ENCODE measurements at places on chromosomes 1 and 21.
A peak's percentile ranks its signal among the peaks of the same experiment; 100 is the strongest.

DNA sequence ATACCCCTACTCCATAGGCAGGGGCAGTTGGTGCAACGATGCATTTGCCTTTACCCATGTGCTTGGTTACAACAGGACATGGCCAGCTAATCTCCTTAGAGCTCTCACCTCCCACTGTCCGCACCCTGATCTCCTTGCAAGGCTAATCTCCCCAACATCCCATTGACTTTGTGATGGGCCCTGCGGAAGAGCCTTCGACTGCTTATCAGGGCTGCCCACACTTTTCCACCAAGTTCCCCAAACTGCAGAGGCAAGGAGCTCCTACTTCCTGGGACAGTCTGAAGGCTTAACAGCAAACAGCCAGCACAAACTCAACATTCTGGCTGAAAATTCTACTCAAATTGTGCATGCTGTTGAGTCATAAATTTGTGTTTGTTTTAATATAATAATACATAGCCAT is 36.0 kb downstream of the C1orf94 start:
- no peak for DNase-seq

- no peak for DNase-seq
Observed at GRCh38 chr1:199837321-199837720, 190.2 kb upstream of the NR5A2 start.

DNA sequence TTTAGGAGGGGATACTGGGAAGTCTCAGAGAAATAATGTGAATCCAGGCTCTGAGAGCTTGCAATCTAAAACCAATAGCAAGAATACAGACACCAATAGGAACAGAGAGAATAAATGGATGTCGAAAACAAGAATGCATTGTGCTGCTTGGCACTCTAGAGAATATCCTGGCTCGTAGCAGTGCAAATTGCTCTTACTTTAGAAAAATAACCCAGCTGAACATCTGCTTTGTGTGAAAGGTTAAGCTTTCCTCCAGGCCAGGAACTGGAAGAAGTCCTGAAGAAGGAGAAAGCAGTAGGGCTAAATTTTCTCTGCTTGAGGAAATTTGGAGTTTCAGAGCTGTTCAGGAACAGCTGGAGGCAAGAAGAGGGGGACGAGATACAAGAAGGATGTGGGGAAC is 382.3 kb downstream of the HHIPL2 start:
- no peak for DNase-seq

GRCh38 chr1:186220067-186220466 is 155.0 kb downstream of the TPR start:
- no peak for DNase-seq

DNA sequence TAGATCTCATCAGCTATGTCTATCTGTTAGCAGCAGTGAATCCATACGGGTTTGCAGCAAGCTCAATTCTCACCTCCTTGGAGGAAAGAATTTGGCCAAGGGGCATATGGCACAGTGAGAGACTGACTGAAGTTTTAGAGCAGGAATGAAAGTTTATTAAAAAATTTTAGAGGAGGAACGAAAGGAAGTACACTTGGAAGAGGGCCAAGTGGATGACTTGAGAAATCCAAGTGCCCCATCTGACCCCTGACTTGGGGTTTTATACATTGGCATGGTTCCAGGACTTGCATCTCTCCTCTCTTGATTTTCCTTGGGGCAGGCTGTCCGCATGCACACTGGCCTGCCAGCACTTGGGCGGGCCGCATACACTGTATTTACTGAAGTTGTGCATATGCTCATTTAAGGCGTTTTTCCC is 9.2 kb upstream of the OSBPL9 start:
- DNase-seq, result no peak

GRCh38 chr21:44425895-44426662 is 29.2 kb upstream of the LRRC3 start:
- no peak for DNase-seq

DNA sequence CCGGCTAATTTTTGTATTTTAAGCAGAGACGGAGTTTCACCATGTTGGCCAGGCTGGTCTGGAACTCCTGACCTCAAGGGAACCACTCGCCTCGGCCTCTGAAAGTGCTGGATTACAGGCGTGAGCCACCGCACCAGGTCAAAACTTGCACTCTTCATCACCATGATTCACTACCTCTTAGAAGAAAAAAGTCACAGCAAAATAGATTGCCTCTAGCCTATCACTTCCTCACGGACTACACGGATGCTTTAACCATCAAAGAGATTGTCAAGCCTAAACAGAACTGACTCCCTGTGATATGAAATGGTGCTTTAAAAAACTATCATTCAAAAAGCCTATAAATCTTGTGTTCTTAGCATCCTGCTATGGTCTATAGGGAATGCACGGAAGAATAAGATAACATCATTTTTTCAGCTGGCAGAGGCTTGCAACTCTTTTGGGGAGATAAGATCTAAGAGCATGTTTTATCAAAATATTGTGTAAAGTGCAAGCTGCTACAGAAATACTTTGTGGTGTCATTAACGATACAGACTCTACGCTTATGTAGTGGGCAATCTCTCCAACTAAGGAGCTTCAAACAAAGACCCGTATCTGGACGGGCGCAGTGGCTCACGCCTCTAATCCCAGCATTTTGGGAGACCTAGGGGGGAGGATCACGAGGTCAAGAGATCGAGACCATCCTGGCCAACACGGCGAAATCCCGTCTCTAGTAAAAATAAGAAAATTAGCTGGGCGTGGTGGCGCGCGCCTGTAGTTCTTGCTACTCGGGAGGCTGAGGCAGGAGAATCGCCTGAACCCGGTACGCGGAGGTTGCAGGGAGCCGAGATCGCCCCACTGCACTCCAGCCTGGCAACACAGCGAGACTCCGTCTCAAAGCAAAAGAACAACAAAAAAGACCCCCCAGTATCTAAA is 966 bp downstream of the TFB2M start:
- DNase-seq, result no peak

DNA sequence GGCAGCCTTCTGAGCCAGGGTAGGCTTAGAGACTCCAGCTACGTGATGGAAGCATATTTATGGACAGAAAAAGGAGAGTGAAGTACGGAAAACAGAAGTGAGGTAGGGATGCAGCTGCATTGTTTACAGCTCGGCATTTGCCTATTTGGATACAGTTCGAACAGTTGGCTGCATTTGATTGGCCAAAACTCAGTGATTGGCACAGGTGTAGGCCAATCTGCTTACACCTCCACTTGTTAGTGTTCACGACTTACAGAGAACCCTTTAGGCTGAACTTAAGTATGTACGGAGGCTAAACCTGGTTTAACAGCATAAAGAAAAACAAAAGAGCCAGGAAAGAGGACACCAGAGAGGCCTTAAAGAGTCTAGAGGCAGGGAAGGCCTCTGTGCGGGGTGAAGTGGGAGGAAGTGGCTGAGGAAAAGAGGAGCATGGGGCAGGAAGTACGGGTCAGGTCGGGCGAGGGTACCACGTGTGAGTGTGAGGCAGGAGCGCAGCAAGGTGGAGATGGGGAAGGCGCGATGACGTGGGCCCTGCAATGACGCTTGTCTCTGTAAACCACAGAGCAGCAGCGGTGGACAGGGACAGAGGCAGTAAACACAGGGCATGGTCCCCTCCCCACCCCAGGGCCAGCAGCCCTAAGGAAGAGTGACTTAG is 32.0 kb downstream of the RSPH1 start:
- peak; percentile 69 for DNase-seq

DNA sequence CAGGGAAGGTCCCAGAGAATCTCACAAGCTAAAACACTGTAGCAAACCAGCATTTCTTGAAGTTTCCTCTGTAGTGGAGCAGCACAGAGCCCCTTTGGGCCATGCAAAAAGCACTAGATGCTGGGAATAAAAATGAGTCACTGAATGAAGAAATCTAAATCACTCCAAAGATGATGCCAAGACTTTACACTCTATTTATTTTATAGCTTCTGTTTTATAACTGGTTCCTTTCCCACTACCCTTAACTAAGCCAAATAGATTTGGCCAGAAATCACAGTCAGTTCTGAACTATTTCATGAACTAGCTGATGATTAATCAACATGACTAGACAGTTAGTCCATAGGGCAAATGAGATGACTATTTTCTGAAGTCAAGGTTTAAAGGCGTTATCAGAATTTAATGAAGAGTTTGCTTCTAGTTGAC is 89.5 kb downstream of the SCMH1 start:
- no peak for DNase-seq

- DNase-seq, result no peak
Observed at GRCh38 chr1:149986486-149987296, 23.8 kb downstream of the OTUD7B start.

DNA sequence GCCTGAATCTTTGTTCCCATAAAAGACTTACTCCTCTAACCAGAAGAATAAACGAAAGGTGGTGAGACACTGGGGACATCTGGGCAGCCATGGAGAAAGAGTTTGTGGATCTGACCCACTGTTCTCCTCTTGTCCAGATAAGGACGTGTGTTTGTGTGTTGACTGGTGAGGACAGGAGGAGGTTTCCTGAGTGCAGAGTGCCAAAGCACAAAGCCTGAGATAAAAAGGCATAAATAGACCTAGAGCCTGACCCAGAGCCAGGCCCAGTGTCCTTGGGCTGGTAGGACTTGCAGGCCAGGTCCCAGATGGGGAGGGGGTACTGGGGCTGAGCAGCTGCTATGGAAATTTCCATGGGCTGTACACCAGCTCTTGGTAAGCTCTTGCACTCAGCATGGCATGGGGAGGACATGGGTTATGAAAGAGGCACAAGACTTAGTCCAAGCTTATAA is 19.6 kb upstream of the COQ8A start:
- no peak for DNase-seq

DNA sequence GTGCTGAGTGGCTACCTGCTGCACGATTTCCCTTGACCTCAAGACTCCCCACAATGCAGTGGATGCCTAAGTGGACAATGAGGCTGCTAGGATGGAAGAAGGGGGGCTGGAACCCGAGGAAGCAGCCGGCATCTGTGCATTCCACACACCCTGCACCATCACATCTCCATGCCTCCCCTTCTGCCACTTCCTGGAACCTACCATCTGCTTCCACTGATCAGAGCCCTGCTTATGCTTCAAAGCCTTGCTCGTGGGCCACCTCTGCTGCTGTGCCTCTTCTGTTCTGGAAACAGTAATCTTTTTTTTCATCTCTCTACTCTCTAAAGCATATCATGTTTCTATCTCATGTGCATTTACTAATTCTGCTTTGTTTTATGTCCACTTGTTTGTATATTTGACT is 66.2 kb upstream of the WDR26 start:
- no peak for DNase-seq

Measured in stimulated activated naive CD8-positive, alpha-beta T cell treated with anti-CD3 and anti-CD28 coated beads, Interleukin-15, amount 100 ng/mL, for 72 hours (primary cell).